NCI-H460 (cell line): ENCODE measurements at places on chromosomes 4 and X. TPM values are rescaled to one million over a fixed set of nuclear protein-coding genes. Genes with fewer than 3 reads are reported as not detected.
A peak's percentile ranks its signal among the peaks of the same experiment; 100 is the strongest.

USP9X gene
- total RNA-seq, result 109 and 121 TPM in 2 replicates

- DNase-seq, result no peak
Measured at GRCh38 chr4:182140547-182140946, 102.7 kb upstream of the TENM3 start.

- DNase-seq, result no peak
Measured at GRCh38 chrX:9108054-9108453, 74.1 kb upstream of the FAM9B start.

DNA sequence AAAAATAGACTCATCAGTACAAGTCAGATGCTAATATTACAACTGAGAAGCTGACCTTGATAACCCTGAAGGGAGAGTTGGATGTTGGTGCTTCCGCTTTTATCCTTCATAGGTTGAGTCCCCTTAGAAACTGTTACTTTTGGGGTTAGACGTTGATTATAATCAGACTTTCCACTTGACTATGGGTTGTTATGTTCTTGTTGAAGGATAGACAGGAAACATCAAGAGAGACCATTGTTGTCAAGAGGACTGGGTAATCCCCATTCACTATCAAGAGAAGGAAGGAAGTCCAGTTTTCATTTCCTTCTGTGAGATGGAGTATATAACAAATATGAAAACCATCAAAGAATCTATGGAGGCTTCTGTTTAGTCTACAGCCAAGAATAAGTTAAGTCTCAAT lies 229.9 kb upstream of the AFF2 start:
- no peak for DNase-seq

CT45A10 gene
- total RNA-seq, result not detected in 2 replicates

F8A1 gene
- total RNA-seq, result 20.6 and 25.8 TPM in 2 replicates

DNA sequence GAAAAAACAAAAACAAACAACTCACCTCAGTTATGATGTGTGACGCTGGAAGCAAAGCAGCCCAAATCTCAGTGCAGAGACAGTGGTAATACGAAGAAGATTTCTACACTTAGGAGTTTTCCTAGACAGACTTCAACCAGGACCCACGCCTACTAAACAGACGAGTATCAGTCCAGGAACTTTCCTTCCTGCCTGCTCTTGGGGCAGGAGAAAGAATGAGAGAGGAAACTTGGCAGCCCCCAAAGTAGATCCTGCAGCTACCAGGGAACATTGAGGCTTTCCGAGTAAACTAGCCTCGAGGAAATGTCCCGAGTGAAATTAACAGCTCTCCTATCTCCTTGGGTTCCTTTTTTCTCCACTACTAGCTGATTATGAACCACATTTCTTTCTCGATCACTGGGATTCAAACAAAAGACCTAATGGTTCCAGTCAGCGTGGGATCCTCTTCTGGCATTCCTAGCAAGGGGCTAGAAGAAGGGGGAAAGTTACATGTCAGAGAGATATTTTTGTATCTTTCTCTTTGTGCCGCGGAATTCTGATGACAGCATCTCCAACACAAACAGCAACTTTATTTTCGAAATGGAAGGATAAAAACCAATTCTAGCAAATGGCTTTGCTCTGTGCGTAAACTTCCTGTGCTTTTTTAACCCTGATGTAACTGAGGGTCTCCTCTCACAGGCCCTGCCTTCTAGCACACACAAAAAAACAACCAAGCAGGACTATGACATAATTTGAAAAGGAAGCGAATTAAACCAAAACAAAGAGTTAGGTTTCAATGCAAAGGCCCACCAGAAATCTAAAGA lies 53.2 kb downstream of the PPM1K start:
- DNase-seq, result no peak

ASB5 gene
- 0.17 TPM in 1 of 2 replicates, not detected in the other for total RNA-seq

DNA sequence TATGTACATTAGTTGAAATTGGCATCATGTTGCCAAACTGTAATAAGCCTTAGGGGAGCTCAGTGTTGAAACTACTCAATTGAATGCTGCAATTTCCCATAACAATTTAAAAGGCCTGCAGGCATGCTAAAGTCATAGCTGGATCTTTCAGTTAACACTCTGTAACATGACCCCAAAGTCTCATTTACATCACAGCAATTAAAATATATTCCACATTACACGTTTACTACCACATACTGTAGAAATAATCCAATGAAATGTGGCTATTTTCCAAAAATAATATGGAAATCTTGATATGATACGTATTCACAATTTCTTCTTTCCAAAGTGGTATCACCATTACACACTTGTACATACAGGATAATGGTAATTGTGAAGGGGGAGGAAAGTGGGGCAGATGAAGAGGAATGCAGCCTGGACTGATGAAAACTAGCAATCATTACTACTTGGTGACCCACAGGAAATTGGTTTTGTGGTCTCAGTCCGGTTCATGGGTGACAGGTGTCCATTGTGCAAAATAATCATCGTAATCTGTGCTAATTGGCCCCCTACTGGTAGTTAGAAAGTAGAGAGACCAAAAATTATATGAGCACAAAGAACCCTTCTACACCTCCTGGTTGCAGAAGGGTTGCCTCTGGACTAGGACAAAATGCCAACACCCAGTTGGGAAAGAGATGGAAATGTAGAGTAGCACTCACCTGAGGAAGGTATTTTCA lies 63.7 kb downstream of the TENM3 start:
- no peak for DNase-seq

- no peak for DNase-seq
Measured at GRCh38 chr4:20124317-20125026, 127.2 kb upstream of the SLIT2 start.

DNA sequence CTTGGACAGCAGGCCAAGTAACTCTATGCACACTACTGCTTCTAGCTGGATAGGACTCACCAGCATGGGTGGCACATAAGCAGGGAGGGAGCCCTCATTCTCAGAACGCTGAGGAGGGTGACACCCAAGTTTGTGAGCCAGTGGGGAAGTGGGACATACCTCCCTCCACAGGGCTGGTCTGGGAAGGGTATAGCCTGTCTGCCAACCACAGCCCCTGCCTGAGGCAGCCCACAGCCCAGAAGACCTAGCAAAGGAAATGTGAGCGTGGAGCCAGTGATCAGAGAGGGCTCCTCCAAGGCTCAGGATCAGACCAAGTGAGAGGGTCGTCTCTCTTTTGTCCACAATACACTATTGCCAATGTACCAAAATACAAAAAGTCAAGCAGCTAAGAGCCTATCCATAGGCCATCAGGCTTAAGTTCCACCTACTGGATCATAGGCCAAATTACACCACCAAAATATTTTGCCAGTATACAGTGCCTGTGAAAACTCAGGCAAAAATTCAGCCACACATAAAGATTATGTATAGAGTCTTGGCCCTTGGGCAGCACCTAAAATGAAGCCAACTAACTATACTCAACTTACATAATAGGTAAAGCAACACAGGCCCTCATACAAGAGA lies 1203.1 kb downstream of the PCDH18 start:
- no peak for DNase-seq

GRCh38 chrX:86946569-86946968 lies 571.0 kb upstream of the KLHL4 start:
- DNase-seq, result peak; percentile 17

DNA sequence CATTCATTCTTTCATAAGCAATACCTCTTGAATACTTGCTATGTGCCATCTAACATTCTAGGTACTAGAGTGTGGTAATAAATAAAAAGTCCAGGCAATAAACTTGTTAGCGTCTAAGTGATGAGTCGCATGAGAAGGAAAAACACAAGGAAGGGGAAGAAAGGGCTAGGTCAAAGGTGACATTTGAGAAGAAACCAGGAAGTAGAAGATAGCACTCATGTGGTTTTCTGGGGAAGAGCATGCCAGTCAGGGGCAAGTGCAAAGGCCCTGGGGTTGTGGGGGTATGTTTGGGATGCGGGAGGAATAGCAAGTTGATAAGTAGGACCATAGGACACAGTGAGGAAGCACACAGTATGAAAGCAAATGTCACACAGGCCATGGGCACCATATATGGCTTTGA lies 157.0 kb downstream of the TSPAN5 start:
- DNase-seq, result no peak

TGIF2LX gene
- not detected in 2 replicates for total RNA-seq
